ENCODE measurements at places on chromosomes 3 and 15.

- peaks cover 2% of the 10 kb centered on the region for H3K4me1 ChIP-seq
- no peaks in the 10 kb centered on the region for H3K36me3 ChIP-seq
- no peaks in the 10 kb centered on the region for H3K27me3 ChIP-seq
- no peak for DNase-seq
- H3K27ac ChIP-seq, result no peak overlapping the region
- H3K4me3 ChIP-seq, result no peak overlapping the region
These were observed 3.8 kb upstream of the ZNF280D start for GRCh38 chr15:56736881-56737707.

- H3K4me3 ChIP-seq, result no peak overlapping the region
- DNase-seq, result no peak
- H3K36me3 ChIP-seq, result no peaks in the 10 kb centered on the region
These were observed 339.7 kb downstream of the MECOM start for GRCh38 chr3:169323578-169324451.

- peaks cover 1% of the 10 kb centered on the region for H3K4me1 ChIP-seq
- peak overlapping the region; percentile 21 for H3K27ac ChIP-seq
- H3K4me3 ChIP-seq, result peak overlapping the region; percentile 14
These were observed 55.2 kb upstream of the GBE1 start for GRCh38 chr3:81816473-81817250.

DNA sequence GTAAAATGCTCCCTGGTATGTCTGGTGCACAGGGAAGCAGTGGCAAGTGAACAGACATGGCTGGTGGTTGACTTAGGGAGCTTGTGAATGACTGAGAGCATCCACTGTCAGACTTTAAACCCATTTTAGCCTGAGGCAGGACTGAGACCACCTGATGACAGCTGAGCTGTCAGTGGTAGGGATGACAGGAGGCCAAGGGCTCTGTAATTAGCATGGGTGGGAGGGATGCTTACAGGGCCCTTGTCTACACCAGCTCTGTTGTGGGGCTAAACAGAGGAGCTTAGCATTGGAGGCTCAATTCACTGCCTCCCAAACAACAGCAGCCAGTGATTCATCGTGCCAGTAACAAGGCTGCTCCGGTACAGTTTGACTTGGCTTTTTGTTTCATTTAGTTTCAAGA is 169.4 kb downstream of the CHST2 start:
- no peak overlapping the region for H3K4me3 ChIP-seq
- peaks cover 6% of the 10 kb centered on the region for H3K4me1 ChIP-seq
- no peaks in the 10 kb centered on the region for H3K27me3 ChIP-seq
- no peak overlapping the region for H3K27ac ChIP-seq
- H3K36me3 ChIP-seq, result no peaks in the 10 kb centered on the region
- DNase-seq, result no peak

- peaks cover 7% of the 10 kb centered on the region for H3K4me1 ChIP-seq
- no peaks in the 10 kb centered on the region for H3K27me3 ChIP-seq
- no peaks in the 10 kb centered on the region for H3K36me3 ChIP-seq
- no peak for DNase-seq
- H3K27ac ChIP-seq, result no peak overlapping the region
- no peak overlapping the region for H3K4me3 ChIP-seq
These were observed 5.0 kb upstream of the KBTBD8 start for GRCh38 chr3:66993082-66993481.

- no peak overlapping the region for H3K27ac ChIP-seq
- no peak overlapping the region for H3K4me3 ChIP-seq
- DNase-seq, result no peak
- no peaks in the 10 kb centered on the region for H3K36me3 ChIP-seq
- no peaks in the 10 kb centered on the region for H3K27me3 ChIP-seq
These were observed 4.0 kb downstream of the CCDC33 start for GRCh38 chr15:74240002-74240568.

DNA sequence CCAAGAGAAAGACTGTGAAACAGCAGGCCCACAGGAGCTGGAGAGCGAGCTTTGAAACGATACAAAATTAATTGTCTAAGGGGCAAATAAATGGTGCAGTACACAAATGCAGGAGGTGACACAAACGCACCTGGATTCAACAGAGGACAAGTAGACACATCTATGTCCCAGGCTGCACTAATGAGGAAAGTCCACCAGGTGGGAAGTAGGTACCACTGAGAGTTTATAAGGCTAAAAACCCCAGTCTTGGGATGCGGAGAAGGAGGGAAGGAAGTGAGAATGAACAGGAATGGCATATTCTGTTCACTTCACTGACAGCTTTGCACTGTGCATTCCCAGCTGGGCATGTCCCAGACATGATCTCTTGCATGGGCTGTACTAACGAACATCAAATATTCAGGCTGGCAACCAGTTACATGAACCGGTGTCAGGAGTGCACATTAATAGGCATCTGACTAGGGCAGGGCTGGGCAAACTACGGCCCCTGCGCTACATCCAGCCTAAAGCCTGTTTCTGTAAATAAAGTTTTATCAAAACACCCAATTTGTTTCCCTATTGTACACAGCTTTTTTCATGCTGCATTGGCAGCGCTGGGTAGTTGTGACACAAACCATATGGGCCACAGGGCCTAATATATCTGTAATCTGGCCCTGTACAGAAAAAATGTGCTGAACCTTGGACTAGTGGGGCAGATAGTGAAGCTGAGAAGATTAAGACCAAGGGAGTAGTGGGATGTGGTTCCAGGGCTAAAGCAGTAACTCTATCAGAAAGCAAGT is 107.0 kb downstream of the IGF2BP2 start:
- no peak for DNase-seq
- peak overlapping the region; percentile 14 for H3K27ac ChIP-seq
- no peak overlapping the region for H3K4me3 ChIP-seq
- peaks cover 7% of the 10 kb centered on the region for H3K36me3 ChIP-seq
- peaks cover 24% of the 10 kb centered on the region for H3K4me1 ChIP-seq
- H3K27me3 ChIP-seq, result no peaks in the 10 kb centered on the region

DNA sequence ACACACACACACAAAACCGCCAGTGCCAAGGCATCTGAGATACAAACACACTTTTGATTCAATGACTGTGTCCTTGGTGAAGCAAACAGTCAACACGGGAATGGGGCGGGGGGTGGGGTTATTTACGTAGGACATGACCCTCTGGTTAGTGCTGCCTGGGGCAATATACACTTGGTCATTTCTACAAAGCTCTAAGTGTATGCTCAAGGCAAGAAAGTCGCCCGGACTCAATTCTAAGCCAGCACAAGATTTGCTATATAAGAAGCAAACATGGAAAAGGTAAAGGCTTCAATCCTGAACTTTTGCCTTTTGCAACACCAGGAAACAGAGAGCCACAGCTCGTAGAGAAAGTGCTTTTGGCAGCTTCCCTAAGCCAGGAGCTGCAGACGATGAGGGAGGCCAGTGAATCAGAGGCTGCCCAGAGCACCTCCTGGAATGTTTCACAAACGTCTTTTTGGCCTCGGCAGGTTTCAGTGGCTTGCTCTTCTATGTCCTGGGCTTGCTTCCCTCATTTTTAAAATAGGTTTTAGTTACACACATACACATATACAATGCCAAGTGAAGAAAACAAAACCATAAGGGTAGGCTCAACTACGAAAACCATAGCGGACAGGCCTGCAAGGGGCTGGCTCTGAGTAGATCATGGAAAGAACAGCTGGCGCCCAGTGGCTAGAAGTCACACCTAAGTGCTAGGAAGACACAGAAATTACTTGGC is 73.6 kb downstream of the TM4SF4 start:
- no peaks in the 10 kb centered on the region for H3K4me1 ChIP-seq
- H3K27ac ChIP-seq, result no peak overlapping the region

DNA sequence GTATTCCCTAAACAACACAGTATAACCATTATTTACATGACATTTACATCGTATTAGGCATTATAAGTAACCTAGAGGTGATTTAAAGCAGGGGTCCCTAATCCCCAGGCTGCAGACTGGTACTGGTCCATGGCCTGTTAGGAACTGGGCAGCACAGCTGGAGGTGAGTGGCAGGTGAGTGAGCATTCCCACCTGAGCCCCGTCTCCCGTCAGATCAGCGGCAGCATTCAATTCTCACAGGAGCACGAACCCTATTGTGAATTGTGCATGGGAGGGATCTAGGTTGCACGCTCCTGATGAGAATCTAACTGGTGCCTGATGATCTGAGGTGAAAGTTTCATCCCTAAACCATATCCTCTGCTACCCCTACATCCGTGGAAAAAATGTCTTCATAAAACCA is 138.2 kb downstream of the ATP10A start:
- no peak overlapping the region for H3K4me3 ChIP-seq
- no peaks in the 10 kb centered on the region for H3K27me3 ChIP-seq
- no peak overlapping the region for H3K27ac ChIP-seq
- H3K36me3 ChIP-seq, result no peaks in the 10 kb centered on the region

DNA sequence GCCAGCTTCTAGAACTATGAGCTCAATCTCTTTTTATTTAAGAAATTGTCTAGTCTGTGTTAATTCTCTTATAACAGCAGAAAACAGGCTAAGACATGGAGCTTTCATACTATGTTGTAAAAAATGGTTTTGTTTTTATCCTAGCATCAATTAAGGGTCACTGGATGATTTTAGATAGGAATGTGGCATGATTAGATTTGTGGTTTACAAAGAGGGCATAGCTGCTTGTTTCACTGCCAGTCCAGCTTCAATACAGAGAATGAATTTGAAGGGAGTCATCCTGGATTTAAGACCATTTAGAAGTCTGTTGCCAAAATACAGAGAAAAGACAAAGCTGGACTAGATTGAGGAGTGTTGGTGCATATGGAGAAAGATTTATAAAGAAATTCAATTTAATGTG is 532.6 kb upstream of the CCDC54 start:
- H3K4me3 ChIP-seq, result no peak overlapping the region
- H3K27me3 ChIP-seq, result no peaks in the 10 kb centered on the region
- H3K36me3 ChIP-seq, result no peaks in the 10 kb centered on the region
- H3K4me1 ChIP-seq, result peaks cover under 1% of the 10 kb centered on the region
- DNase-seq, result no peak

- no peaks in the 10 kb centered on the region for H3K36me3 ChIP-seq
- H3K4me3 ChIP-seq, result no peak overlapping the region
- DNase-seq, result no peak
- H3K27me3 ChIP-seq, result no peaks in the 10 kb centered on the region
- H3K4me1 ChIP-seq, result peaks cover 3% of the 10 kb centered on the region
These were observed 106.9 kb downstream of the RFTN1 start for GRCh38 chr3:16406579-16406978.

- H3K27me3 ChIP-seq, result peaks cover 59% of the 10 kb centered on the region
- H3K4me1 ChIP-seq, result peaks cover 16% of the 10 kb centered on the region
These were observed at the start of gene CFAP100 for GRCh38 chr3:126394179-126394976. Gene CFAP100 (plus strand): TSS chr3:126394909. CDS start chr3:126396001, 1,092 bp downstream.

GRCh38 chr3:194775731-194776130 is 90.0 kb downstream of the FAM43A start:
- DNase-seq, result no peak
- peaks cover 37% of the 10 kb centered on the region for H3K27me3 ChIP-seq
- H3K27ac ChIP-seq, result no peak overlapping the region
- no peaks in the 10 kb centered on the region for H3K36me3 ChIP-seq
- H3K4me3 ChIP-seq, result no peak overlapping the region
- H3K4me1 ChIP-seq, result peaks cover 8% of the 10 kb centered on the region

DNA sequence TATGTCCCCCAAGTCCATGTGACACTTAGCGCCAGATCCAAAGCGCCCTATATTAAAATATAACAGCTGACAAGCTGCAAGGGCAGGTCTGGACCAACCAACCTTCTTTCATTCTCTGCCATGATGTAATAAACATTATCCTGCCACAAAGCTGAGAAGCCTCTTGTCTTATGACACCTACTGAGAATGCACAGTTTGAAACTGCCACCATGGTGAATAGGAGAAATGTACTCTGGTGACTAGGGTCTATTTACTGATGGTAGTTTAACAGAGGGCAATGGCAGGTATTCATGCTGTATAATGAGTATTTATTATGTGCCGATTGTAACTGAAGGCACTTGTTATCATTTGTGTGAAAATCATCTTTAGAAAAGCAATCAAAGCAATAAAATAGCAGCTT is 634.0 kb downstream of the OTOL1 start:
- H3K27ac ChIP-seq, result no peak overlapping the region
- no peaks in the 10 kb centered on the region for H3K4me1 ChIP-seq
- no peak overlapping the region for H3K4me3 ChIP-seq
- H3K36me3 ChIP-seq, result no peaks in the 10 kb centered on the region
- DNase-seq, result no peak
- no peaks in the 10 kb centered on the region for H3K27me3 ChIP-seq

- H3K4me1 ChIP-seq, result no peaks in the 10 kb centered on the region
- H3K27me3 ChIP-seq, result no peaks in the 10 kb centered on the region
- no peaks in the 10 kb centered on the region for H3K36me3 ChIP-seq
- no peak overlapping the region for H3K4me3 ChIP-seq
- DNase-seq, result no peak
- H3K27ac ChIP-seq, result no peak overlapping the region
These were observed 213.0 kb downstream of the PTPRG start for GRCh38 chr3:61774279-61774890.

DNA sequence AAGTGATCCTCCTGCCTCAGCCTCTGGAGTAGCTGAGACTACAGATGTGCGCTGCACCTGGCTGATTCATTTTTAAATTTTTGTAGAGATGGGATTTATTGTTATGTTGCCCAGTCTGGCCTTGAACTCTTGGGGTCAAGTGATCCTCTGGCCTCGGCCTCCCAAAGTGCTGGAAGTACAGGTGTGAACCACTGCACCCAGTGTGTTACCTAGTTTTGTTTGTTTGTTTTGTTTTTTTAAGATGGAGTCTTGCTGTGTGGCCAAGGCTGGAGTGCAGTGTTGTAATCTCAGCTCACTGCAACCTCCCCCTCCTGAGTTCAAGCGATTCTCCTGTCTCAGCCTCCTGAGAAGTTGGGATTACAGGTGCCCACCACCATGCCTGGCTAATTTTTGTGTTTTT is 12.1 kb downstream of the PTPN23 start:
- DNase-seq, result no peak
- no peaks in the 10 kb centered on the region for H3K27me3 ChIP-seq
- no peak overlapping the region for H3K27ac ChIP-seq
- H3K4me1 ChIP-seq, result peaks cover 12% of the 10 kb centered on the region

DNA sequence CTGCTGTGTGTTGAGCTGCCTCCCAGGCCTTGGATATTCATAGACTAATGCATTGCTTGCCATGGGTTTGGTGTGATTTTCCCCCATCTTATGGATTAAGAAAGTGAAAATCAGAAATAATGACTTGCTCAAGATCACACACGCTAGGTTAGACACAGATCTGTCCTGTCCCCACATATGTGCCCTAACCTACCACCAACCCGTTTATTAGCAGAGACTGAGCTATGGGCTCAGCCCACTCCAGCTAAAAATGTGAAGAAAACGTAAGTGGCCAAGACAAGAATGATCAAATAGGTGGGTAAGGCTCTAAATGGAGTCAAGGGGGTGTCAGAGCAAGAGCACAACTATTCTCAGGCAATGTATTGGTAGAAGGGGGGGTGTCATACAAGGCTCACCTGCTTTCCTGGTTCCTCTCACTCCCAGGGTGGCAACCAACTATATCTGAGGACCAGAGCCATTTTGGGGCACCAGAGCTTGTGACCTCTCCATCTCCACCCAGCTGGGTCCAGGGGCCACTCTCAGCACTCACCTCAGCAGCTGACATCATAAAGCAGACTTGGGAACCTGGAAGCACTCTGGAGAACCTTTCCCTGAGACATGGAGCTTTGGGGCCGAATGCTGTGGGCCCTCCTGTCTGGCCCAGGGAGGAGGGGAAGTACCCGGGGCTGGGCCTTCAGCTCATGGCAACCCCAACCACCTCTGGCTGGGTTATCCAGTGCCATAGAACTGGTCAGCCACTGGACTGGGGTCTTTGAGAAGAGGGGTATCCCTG is 1.4 kb downstream of the HEMK1 start:
- H3K27ac ChIP-seq, result no peak overlapping the region
- peak overlapping the region; percentile 96 for H3K4me3 ChIP-seq
- H3K27me3 ChIP-seq, result no peaks in the 10 kb centered on the region
- peaks cover 1% of the 10 kb centered on the region for H3K36me3 ChIP-seq
- DNase-seq, result no peak
- peaks cover 9% of the 10 kb centered on the region for H3K4me1 ChIP-seq

GRCh38 chr3:62161371-62161770 is 212.0 kb downstream of the FEZF2 start:
- no peak overlapping the region for H3K27ac ChIP-seq
- H3K4me1 ChIP-seq, result no peaks in the 10 kb centered on the region
- no peak for DNase-seq
- peaks cover 2% of the 10 kb centered on the region for H3K36me3 ChIP-seq
- H3K4me3 ChIP-seq, result no peak overlapping the region
